SHP77 treated with DMSO at 0.1 percent for 48 hours (cell line): ENCODE measurements at places on chromosomes 7 and 10.

- no peak for DNase-seq
Measured at GRCh38 chr10:103466734-103467133, 8.0 kb upstream of the CALHM1 start.

GRCh38 chr7:106086062-106086461 lies 26.1 kb downstream of the SYPL1 start:
- DNase-seq, result no peak

DNA sequence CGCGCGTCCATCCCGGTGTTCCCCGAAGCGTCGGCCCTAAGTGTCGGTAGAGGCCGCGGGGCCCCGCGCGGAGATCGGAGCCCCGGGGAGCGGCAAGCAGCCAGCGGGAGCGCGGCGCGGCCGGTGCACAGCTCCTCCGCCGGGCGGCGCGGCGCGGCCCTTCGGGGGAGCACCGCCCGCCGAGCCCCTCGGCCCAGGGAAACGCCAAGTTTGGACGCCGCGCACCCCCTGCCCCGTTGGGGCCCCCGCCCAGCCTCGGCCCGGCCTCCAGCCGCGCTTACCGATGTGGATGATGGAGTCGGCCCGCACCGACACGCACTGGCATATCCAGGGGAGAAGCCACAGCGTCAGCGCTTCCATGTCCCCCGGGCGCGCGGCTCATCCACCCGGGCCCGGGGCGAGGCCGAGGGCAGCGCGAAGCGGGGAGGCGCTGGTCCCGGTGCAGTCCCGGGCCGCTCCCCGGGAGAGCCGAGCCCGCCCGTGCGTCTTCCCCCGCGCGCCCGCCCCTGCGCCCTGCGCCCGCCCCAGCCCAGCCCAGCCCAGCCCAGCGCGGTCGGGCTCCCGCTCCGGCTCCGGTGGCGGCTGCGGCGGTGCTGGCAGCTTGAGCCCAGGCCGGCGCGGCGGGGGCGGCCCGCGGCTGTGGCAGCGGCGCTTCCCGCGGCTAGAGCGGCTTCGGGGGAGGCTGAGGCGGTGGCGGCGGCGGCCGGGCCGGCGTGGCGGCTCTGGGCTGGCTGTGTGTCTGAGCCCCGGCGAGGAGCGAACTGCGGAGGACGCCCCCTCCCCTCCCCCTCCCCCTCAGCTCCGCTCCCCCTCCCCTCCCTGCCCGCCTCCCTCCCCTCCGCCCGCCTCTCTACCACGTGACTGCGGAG lies at the start of gene GRID1:
Gene GRID1, minus strand, starts transcription at position 763 of the 869 bp plus-strand sequence.
- no peak for DNase-seq

- DNase-seq, result no peak
Measured at GRCh38 chr7:44333911-44334733, 8.7 kb upstream of the CAMK2B start.

GRCh38 chr10:92901819-92902251 lies 53.5 kb downstream of the EXOC6 start:
- DNase-seq, result no peak

- no peak for DNase-seq
Measured at GRCh38 chr10:44989597-44990301, 11.0 kb upstream of the ZNF22 start.

DNA sequence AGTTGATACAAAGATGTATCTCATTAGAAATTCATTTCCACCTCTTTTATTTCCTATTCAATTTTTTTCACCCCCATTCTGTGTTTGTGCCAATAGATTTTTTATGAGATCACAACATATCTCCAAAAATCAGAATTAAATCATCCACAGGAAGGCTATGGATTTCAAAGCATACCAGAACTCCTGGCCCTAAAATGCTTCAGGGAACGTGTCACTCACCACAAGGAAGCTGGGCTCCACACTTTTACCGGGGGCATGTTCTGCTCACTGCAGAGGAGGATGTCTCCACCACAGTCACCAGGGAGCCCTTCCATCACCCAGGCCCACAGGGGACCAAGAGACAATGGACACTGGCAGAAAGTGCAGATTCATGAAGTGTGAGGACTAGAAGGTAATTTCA lies 456.8 kb downstream of the KCNMA1 start:
- no peak for DNase-seq

- DNase-seq, result no peak
Measured at GRCh38 chr10:19640566-19641263, 175.5 kb upstream of the PLXDC2 start.

GRCh38 chr10:6163364-6164270 lies 39.1 kb upstream of the PFKFB3 start:
- peak; percentile 5 for DNase-seq

DNA sequence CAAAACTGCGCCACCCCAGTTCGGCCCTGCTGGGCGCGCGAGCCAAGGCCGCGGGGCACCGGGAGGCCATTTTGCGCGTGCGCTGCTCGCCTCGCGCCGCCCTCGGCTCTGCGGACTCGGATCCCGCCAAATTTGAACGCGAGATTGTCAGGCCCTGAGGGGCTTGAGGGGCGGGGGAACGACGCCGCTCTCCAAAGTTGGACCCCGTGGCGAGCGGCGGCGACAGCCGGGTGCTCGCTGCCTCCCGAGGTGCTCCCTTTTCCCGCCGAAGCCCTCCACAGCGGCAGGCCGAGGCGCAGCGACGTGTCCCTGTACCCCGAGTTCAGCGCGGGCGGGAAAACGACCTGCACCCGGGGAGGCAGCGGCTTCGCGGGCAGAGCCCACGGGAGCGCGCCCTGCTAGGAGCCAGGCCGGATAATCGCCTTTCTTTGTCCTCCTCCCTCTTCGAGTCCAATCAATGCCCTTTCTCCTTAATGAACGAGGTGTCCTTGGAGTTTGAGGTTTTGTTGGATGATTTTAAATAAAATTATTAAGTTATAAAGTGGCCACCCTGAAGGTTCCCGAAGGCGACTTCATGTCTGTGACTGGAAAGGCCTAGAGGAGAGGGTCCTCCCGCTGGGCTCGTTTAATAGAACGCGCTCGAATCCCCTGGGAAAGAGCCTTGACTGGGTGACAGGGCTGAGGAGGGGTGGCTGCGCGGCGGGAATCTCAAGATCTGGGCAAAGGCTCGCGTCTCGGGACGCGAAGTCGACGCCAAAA lies 10.7 kb upstream of the SPAG6 start:
- DNase-seq, result no peak

DNA sequence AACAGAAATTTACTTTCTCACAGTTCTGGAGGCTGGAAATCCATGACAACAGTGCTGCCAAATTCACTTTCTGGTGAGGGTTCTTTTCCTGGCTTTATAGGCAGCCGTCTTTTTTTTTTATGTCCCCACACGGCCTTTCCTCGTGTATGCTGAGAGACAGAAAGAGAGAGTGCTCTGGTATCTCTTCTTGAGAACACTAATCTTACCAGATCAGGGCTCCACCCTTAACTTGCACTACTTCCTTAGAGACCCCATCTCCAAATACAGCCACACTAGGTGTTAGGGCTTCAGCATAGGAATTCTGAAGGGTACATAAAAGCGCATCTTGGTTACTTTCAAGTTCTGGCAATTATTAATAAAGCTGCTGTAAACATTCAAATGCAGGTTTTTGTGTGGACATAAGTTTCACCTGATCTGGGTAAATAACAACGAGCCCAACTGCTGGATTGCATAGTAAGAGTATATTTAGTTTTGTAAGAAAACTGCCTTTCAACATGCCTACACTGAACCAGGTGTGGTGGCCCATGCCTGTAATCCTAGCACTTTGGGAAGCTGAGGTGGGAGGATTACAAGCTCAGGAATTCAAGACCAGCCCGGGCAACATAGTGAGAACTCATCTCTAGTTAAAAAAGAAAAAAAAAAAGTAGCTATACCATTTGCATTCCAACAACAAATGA lies 8.2 kb upstream of the C1GALT1 start:
- no peak for DNase-seq

GRCh38 chr10:132094581-132095234 lies 29.0 kb downstream of the JAKMIP3 start:
- no peak for DNase-seq

DNA sequence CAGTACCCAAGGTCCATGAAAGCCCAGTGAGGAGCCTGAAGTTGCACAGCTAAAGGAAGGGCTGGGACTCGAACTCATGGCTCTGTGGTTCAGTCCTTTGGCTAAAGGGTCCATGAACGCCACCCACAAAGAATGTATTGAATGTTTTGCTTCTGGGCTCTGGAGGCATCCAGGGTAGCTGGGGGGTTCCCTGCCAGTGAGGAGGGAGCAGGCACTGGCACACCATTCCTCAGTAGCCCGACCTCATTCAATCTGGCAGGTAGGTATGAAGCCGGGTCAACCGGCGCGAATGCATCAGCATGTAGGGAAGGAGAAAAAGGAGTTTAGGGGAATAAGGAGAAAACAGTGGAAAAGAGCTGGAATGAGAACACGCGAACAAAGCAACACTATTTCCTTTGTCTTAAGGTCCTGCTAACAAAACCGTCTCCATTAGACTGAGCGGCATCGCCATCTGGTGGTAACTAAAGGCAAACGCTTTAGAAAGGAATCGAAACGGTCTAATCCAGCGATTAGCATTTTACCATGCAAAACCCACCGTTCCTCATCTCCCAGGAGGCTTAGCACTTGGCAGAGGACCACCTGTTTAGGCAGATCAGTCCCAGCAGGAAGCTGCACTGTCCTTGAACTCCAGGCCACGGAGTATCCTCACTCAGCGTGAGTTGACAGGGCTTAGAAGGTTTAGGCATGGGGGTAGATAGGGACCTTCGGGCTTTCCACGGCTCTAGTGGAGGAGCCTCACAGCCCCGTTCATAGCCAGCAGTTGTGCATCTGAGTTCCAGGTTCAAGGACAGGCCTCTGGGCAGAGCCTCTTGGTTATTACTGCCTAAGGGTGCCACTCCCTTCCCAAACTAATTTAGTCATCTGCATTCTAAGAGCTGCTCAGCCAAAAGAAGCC lies 122.8 kb downstream of the UBE2H start:
- DNase-seq, result peak; percentile 76
